ENCODE measurements at places on chromosomes 6 and 20.

GRCh38 chr20:46967646-46968045 is 73.0 kb downstream of the EYA2 start:
- DNase-seq = no peak

GRCh38 chr6:140636271-140636907 is 1261.9 kb upstream of the CITED2 start:
- peak; percentile 74 for DNase-seq

DNA sequence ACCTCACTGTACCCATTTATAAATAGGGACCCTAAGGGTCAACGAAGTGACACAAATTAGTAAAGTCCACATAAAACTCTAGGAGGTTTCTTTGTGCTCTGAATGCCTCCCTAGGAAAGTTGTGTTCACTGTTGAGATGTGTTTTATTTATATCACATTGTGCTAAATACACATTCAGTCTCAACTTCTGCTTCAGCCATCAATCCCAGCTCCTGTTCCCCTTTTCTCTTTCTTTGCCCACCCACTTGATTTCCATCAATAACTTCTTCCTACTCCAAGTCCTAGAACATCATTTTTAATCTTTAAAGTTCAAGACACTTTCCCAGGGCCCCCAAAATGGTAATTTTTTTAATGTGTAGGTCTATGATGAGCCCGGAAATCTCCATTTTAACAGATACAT is 208.3 kb upstream of the RAB32 start:
- DNase-seq = no peak

DNA sequence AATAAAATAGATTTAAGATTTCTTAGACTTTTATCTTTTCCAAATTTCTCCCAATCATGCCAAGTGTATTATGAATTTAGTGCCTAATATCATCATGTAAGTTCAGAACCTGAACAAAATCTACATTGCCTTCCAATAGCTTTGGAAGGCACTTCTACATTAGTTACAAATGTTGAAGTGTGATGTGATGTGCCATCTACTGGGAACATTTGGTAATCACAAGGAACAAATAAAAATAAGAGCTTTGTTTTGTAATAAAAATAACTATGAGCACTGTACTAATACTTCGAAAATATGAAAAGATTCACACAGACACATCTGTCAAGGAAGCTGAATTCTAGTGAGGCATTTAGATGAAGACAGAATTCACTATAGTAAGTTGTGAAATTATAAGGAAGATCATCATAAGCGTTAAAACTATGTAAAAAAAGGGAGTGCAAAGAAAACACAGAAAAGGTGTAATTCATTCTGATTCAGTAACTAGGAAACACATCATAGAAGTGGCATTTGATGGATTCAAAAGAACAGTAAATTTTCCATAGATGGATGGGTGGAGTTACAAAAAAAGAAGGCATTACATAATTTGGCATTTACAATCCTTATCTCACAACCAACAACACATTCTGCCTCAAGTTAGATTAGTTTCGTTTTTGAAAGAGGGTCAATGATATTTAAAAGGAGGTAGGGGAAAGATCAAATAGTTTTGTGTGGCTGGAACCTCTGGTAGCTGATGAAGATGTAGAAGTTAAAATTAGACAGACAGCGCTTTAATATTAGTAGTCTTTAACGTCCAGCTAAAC is 161.0 kb downstream of the ASCC3 start:
- DNase-seq = peak; percentile 1

- DNase-seq = no peak
Measured at GRCh38 chr20:34792687-34793363, 32.6 kb downstream of the NCOA6 start.

- DNase-seq = no peak
Measured at GRCh38 chr20:48930035-48930434, 8.5 kb downstream of the ARFGEF2 start.

DNA sequence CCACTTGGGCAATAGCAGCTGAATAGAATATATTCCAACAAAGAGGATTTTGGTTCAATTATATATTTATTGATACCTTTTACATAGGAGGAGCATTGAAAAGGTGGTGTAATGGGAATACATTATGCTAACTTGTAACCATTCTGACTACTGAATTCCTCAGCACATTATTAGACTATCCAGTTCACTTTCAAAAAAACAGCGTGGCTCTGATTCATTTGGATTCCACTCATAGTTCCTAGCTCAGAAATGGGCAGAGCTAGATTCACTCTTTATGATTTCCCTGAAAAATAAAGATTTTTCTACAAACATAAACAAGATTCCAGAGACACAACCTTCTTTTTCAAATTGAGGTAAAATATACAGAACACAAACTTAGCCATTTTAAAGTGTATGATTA is 9.2 kb upstream of the TRERF1 start:
- DNase-seq = no peak

- no peak for DNase-seq
Measured at GRCh38 chr6:127897484-127897883, 3.4 kb downstream of the THEMIS start.

DNA sequence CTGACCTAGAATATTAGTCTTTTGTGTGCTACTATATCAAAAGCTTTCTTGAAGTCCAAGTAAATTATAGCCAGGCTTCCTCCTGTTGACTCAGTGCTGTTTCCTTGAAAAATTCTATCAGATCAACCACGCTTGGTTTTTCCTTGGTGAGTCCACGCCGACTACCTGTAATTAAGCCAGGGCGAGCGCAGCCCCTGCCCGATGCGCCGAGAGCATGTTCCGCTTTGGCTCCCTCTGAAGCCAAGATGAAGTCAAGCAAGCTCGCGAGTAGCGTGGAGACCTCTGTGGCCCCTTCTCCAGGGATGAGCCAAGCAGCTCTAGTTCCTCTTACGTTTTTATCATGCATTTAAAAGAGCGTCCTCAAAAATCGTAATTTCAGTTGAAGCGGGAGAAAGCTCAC is 641.2 kb downstream of the CDH26 start:
- DNase-seq = no peak

- DNase-seq = no peak
Measured at GRCh38 chr6:41672816-41673703, 34.8 kb downstream of the MDFI start.

- no peak for DNase-seq
Measured at GRCh38 chr6:38591439-38591838, 48.3 kb downstream of the BTBD9 start.

DNA sequence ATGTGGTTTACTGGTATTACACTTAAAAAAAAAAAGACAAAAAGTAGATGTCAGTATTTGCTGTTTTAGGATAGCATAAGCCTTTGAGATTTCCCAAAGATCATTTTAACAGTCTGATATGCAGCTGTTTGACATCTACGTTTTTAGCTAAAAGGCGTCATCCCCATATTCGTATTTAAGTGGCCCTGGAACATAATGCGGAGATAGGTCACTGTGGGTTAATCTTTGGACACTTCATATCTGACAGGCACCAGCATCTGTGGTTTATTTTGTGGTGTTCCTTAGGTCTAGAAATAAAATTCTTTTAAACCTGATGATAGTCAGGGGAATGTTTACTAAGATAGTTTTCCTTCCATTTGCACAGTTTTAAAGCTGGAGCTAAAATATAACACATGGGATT is 313.7 kb downstream of the SOX4 start:
- DNase-seq = no peak

GRCh38 chr6:148840256-148840655 is 93.4 kb downstream of the UST start:
- DNase-seq = no peak

DNA sequence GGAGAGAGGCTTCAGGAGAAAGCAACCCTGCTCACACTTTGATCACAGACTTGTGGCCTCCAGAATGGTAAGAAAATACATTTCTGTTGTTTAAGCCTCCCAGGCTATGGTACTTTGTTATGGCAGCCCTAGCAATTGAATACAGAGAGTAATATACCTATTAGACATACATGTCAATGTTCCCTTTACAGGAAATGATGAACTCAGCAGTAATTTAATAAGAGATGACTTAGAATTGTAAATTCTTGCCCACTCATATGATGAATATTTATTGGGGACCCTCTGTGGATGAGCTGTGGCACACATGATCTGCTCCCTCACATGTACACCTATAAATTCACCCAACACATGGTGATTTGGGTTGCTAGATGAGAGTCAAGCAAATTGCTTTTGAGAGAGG is 20.4 kb upstream of the FOXA2 start:
- DNase-seq = no peak

GRCh38 chr6:1389369-1390132 is at the start of gene FOXF2:
Gene FOXF2 (plus strand): TSS chr6:1389576. CDS start chr6:1389948, 372 bp downstream.
- no peak for DNase-seq

DNA sequence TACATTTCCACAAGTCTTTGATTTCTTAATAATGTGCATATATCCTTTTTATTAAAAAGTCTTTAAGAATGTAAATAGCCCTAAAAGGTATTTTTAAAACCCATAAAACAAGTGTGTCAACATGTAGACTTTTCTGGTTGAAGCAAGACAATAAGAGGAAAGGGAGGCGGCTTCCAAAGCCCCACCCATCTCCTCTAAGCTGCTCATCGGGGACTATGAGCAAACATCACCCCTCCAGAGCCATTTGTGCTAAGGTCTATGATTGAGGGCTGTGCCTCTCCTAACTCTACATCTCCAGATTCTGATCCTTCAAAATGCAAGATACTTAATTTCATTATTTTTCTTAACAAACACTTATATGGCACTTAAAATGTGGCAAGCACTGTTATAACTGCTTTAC is 2.5 kb upstream of the NAA20 start:
- no peak for DNase-seq

GRCh38 chr6:44808148-44808547 is 420.6 kb downstream of the CDC5L start:
- DNase-seq = no peak

DNA sequence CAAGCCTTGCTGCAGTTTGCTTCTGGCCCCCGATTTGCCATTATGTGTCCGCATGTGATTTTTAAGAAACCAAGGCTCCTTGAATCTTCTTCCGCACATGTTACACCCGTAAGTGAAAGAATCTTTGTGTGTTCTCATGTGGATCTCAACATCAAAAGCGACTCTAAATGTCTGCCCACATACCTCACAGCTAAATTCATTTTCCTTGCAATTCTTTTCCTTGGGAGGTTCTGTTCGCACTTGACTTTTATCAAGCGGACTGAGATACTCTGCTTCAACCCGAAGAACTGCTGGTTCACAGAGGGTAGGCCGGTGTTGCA is 11.4 kb downstream of the ZNF217 start:
- DNase-seq = no peak

- DNase-seq = peak; percentile 65
Measured at GRCh38 chr20:8756410-8756809, 312.5 kb upstream of the PLCB4 start.

DNA sequence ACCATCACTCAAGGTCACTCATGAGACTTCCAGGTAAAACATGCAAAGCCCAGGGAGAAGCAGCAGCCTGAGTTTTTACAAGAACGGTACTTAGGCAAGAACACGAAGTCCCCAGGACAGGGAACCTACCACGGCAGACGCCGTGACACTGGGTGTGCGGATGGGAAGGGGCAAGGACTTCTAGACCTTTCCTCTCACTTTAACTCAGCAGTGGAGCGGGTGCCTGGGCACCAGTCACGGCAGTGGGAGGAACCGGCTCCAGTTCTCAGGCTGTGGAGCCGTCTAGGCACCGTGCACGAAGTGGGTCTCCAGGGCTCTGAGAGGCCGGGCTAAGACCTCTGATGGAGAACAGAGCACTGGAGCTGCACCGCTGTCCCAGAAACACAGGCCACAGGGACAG is 2.5 kb downstream of the ZBTB46 start:
- DNase-seq = no peak

DNA sequence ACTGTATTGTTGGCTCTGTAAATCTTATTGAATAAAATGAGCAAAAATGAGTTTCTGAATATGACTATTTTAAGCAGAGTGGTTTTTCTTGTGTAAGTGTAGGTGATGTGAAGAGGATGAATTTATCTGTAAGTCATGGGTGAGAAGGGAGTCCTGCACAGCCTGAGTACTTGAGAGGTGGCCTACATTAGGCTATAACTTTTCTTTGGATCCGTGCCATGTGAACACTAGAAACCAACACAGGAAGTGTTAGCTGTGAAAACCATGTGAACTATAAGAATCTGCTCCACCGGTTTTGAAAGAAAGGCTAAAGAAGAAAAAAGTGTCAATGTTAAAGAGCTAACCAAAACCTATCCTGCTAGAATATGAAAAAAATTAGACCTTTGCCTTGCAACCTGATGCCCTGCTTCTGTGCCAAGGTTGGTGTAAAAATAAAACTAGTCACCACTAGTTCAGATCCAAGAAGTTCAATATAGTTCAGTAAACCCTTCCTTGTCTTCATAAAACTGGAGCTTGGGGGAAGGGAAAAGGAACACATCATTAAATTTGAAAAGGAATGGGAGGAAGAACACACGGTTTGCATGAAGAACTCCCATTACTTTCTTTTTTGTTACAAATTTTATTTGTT is 21.3 kb downstream of the PLCB1 start:
- peak; percentile 17 for DNase-seq

GRCh38 chr20:35578469-35578868 is 36.6 kb downstream of the ERGIC3 start:
- DNase-seq = no peak

DNA sequence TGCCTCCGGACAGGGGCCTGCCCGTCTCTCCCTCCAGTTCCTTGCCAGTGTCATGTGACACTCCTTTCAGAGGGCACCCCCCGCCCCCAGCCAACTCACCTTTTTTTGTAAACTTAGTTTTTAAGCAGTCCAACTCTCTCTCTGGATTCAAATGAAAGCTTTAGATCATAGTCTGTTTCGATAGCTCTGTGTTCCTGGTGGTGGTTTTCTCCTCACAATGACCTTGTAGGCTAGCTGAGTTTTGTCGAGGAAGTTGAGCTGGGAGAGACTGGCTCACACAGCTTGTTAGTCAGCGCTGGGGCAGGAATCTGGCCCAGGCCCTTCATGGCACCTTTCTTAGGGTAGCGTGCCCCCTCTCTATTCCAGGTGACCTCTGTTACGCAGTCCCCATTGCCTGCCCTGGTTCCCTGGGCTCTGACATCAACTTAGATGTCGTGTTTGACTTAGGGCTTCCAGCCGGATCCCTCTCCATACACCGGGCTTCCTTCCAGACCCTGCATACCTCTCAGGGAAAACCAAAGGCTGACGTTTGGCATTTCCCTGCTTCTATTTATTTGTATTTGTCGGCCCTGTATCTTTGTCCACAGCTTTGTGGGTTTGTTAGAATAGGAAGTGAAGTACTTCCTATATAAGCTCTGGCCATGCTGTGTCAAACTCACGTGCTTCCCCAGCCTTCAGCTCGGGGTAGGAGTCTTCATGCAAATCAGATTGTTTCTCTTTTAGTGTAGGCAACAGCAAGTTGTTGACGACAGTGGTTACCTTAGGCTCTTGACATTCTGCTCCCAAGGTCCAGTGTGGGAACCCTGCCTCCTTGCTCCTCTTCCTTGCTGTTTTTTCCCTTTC is 12.7 kb downstream of the IGF2R start:
- DNase-seq = peak; percentile 15
